ENCODE measurements at places on chromosomes 4 and X. TPM values are rescaled to one million over a fixed set of nuclear protein-coding genes. Genes with fewer than 3 reads are reported as not detected.

KANTR gene
- total RNA-seq = 33.1 TPM

GSX2 gene
- not detected for total RNA-seq

DDX3X gene
- 261 TPM for total RNA-seq

MGARP gene
- total RNA-seq = 1.1 TPM

CFP gene
- 0.79 TPM for total RNA-seq

HPSE gene
- total RNA-seq = 0.90 TPM

MAGEA3 gene
- total RNA-seq = not detected

NDNF gene
- total RNA-seq = 24.5 TPM

CA5B gene
- total RNA-seq = 21.4 TPM

TBC1D9 gene
- 68.0 TPM for total RNA-seq

DUX4 gene
- not detected for total RNA-seq

USP27X gene
- 5.4 TPM for total RNA-seq

VEGFC gene
- 15.4 TPM for total RNA-seq

STAP1 gene
- 0.63 TPM for total RNA-seq

AKAP4 gene
- 0.32 TPM for total RNA-seq

SPIN2A gene
- total RNA-seq = 2.6 TPM

ATP11C gene
- total RNA-seq = 69.2 TPM

PNMA6F gene
- total RNA-seq = not detected

MAPK10 gene
- 247 TPM for total RNA-seq

LEF1 gene
- 9.5 TPM for total RNA-seq

FGD1 gene
- 5.7 TPM for total RNA-seq

NAP1L2 gene
- total RNA-seq = 7.2 TPM

ARR3 gene
- total RNA-seq = not detected

ADH4 gene
- not detected for total RNA-seq

MAP7D3 gene
- 15.9 TPM for total RNA-seq

ADGRL3 gene
- total RNA-seq = 70.1 TPM

Measured in urinary bladder (tissue), 4 donors.